IPS DF 6.9 (cell line): ENCODE measurements at places on chromosomes 12 and 14.
A peak's percentile ranks its signal among the peaks of the same experiment; 100 is the strongest.

- no peak for DNase-seq
Measured at GRCh38 chr14:33412450-33412849, 473.8 kb downstream of the NPAS3 start.

DNA sequence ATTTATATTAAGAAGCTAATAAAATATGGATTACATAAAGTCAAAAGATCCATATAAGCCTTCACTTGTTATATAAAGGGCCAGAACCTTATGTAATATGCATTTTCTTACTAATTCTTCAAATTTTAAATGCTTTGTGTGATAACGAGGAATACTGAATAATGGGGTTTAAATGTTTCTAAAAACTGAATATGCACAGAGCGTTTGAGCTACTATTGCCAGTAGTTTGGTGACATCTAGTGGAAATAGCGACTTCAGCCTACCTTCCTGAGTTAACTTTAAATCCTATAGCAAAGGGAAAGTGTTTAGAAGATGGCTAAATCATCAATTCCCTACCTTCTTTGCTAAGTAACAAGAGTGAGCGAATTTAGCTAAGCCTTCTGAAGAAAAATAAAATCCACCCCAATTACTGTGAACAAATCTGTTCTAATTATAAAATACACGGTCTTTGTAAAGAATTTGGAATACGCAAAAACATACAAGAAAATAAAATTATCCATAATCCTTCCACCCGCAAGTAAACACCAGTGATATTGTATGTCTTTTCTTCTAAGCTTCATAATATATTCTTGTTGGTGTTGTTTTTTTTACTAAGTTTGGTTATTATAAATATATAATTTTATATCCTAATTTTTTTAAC lies 115.5 kb upstream of the G2E3 start:
- DNase-seq = peak; percentile 9

- DNase-seq = no peak
Measured at GRCh38 chr12:115636546-115636945, 640.9 kb downstream of the MED13L start.

DNA sequence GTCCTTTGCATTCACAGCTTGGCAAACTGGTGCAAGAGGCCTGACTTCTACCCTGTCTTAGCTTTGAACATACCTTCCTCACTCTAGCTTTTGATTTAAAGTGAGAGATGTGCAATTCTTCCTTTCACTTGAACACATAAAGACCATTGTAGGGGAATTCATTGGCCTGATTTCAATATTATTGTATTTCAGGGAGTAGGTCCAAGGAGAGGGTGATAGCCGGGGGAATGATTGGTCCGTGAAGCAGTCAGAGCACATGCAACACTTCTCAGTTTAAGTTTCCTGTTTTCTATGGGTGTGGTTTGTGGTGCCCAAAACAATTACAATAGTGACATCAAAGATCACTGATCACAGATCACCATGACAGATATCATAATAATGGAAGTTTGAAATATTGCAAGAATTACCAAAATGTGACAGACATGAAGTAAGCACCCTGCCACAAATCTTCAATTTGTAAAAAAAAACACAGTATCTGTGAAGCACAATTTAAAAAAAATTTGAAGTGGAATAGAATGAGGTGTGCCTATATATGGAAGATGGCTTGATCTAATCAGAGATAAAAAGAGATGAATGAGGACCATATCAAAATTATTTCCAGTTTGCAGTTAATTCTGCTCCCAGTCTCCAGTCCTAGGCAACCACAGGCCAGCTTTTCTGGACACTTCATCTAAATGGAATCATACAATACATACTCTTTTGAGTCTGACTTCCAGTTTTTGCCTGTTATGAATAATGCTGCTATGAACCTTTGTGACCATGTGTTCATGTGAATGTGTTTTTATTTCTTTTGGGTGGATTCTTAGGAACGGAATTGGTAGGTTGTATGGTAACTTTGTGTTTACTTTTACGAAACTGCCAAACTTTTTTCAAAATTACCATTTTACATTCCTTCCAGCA lies 23.2 kb downstream of the BORCS5 start:
- no peak for DNase-seq

GRCh38 chr12:51971679-51972421 lies 20.4 kb downstream of the ACVR1B start:
- no peak for DNase-seq

DNA sequence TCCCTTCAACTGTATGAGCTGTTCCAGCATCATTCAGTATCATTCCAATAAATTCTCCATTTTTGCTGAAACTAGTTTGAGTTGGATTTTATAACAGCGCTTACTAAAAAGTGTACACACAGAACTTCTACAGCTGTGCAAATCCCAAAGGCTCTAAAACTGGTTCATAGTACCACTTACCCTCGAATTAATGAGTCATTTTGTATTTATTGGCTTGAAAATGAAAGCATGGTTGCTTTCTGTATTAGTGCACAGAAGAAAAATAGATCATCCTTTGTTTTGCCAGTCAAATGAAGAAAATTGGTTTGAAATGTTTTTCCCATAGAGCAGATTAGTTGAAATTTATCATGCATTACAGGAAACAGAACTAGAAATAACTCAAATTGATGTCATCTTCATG lies 268.3 kb upstream of the CPNE8 start:
- DNase-seq = no peak

DNA sequence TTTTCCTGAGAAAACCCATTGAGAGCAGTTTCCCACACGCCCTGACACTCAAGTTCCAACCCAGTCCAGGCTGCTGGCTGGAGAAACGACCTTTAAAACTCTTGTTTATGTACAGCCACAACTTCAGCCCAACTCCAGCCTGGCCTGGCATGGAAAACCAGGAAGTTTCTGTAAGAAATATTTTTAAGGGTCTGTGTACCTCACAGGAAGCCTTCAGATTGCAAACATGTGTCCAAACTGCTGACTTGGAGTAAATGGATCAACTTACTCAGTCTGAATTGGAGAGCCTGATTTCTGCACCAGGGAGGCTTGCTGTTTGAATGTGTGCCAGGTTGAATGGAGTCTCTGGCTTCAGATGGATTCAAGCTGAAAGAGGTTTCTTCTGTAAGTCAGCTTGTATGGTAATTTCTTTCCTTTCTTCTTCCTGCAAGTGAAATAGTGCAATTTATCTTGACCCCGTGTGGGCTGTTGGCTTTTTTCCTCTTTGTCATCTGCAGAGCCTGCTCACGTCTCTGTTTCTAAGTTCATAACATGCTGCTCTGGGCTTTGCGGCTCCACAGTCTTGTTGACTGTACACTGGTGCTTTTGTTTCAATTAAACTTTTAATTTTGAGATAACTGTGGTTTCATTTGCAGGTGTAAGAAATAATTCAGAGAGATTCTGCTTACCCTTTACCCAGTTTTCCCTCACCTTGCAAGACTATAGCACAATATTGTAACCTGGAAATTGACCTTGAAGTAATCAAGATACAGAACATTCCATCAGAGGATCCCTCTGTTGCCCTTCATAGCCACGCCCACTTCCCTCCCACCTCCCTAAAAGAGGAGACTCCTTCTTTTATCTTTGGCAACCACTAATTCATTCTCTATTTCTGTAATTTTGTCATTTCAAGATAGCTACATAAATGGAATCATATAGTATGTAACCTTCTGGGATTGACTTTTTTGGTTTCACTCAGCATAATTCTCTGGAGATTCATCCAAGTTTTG lies 109.7 kb upstream of the PRMT8 start:
- no peak for DNase-seq
